ENCODE measurements at places on chromosomes 6 and 20.

GRCh38 chr6:137683916-137684315, 183.1 kb upstream of the TNFAIP3 start:
- no peak for DNase-seq

DNA sequence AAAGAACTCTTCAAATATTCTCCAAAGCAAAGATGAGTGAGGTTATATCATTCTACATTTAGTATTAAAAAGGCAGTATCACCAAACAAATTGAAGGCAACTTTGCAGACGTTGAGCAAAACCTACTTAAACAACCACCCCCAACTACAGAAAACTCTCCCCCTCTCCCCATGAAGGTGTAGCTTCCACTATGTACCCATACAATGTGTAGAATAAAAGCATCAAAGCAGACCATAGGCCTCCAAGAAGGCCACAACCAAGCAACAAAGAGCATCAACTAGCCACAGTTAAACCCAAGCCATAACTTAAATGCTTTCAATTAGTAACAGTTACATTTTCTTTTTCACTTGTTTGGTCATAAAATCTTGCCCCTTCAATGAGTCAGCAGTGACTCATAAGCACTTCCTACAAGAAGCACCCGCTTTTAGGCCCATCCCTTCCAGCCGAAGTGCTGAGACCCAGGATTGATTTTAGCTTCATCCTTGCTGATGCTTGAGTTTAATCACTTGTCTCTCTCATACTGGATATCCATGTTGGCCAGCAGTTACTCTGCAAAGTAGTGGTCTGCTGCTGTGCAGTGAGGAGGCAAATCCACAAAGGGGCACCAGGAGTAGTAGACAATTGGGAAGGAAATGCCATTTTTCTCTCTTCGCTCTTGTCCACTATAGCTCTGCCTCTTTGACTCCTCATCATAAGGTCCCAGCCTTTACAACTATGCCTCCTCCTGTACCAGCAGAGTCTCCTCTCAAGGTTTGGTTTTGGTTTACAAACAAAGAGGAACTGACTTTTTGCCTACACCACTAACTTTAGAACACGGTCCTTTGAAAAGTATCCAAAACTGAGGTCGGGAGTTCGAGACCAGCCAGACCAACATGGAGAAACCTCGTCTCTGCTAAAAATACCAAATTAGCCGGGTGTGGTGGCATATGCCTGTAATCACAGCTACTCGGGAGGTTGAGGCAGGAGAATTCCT, 8.4 kb upstream of the NUP153 start:
- no peak for DNase-seq

- DNase-seq = no peak
Measured at GRCh38 chr6:96116674-96117073, 100.9 kb downstream of the FUT9 start.

DNA sequence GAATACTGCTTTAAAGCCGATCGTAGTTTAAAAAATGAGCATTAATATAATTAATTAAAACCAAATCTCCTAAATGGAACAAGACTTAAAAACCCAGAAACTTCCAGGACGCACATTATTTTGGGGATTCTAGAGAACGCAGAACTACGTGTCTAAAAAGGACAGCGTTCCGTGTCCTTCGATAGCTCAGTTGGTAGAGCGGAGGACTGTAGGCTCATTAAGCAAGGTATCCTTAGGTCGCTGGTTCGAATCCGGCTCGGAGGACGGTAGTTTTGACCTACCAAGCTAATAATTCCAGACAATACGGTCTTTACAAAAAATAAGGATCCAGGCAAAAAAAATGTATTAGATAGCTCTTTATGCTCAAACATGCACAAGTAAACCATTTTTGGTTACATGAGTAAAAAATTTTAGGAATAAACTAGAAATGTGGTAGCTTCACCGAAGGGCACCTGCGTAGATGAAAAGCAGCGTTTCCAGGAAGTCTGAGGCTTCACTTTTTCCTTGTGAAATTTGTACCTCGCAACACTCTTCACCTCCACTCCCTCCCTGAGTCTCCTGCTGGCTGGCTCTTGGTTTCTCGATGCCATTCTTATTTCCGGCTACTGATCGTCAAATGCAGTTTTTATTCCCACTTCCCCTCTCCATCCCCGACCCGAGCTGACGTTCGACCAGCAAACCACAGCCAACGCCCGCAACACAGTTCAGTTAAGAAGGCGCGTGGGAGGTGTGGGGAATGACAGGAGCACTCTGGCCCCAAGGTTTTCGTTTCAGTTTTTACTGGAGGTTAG, 19.6 kb upstream of the ABT1 start:
- no peak for DNase-seq

DNA sequence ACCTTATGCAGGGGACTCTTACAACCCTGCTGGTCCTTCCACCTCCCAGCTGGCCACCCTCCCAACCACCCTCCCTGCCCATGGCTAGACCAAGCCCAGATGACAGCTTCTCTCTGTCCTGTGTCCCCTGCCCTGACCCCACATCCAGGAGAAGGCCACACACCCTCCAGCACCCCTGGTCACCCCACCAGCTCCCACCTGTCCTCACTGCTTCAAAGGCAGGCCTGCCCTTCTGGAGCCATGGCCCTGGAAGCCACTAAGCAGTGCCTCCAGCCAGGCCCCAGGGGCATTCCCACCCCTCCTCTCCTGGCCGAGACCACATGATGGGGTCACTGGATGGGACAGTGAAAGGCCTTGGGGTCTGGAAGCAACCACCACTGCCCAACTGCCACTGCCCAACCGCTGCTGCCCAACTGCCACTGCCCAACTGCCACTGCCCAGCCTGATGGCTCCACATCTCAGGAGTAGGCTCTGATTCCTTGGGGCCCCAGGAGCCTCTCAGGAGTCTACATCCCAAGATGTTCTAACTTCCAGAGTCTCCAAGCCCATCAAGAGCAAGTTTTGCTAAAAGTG, 30.5 kb downstream of the UBD start:
- DNase-seq = no peak

DNA sequence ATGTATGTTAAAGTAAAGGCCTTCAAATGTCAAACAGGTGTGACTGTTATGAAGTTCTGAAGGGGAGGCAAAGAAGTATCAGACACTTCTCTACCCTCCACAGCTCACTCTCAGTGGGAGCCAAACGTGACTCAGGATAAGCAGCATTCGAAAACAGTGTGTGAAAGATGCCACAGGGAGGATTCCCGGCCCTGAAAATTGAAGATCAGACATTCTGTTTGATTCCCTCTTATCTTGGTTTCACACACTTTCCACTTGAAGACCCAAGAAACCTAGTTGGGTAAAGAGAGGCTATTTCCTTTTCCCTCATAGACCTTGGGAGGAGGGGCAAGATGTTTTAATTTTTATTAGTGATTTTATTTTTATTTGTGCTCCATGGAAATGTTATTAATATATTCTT, 164.2 kb upstream of the SUPT3H start:
- DNase-seq = no peak

DNA sequence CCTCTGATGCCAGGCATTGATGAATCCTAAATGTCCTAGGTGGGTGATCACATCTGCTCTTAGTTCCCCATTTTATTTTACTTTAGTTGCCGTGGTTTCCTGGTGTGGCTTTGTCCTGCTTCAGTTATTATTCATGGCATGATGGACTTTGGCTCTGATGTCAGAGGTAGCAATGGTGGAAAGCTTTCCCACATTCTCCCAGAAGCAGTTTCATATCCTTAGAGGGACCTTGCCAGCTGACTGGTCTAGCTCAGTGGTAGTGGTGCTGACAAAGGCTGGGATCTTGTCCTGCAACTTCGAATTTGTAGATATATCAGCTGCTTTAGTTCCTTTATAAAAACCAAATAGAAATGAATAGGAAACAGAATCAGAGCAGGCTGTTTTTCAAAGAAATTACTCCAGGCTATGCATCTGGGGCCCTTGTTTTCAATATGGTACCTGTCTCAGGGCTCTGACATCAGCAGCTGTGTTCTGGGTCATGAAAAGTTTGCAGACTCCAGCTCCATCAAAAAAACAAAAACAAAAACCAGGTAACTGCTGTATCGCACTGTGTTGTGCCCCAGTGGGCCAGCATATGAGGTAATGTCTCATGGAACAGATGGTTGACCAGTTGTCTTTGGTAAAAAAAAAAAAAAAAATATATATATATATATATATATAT, 133.7 kb downstream of the PLCB4 start:
- no peak for DNase-seq

GRCh38 chr6:161837854-161838253, 564.0 kb upstream of the AGPAT4 start:
- DNase-seq = no peak

DNA sequence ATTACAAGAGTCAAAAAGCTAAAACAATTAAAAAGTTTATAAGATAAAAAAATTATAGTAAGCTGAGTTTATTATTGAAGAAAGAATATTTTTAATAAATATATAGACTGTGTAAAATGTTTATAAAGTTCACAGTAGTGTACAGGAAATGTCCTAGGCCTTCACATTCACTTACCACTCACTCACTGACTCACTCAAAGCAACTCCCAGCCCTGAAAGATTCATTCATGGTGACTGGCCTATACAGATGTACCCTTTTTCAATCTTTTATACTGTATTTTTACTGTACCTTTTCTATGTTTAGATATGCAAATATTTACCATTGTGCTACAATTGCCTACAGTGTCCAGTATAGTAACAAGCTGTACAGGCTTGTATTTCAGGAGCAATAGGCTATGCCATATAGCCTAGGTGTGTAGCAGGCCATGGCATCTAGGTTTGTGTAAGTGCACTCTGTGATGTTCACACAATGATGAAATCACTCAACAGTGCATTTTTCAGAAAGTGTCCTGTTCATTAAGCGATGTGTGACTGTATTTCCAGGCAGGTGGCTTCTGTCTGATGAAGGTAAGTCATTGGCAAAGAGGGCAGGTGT, 130.2 kb downstream of the BTBD3 start:
- no peak for DNase-seq

DNA sequence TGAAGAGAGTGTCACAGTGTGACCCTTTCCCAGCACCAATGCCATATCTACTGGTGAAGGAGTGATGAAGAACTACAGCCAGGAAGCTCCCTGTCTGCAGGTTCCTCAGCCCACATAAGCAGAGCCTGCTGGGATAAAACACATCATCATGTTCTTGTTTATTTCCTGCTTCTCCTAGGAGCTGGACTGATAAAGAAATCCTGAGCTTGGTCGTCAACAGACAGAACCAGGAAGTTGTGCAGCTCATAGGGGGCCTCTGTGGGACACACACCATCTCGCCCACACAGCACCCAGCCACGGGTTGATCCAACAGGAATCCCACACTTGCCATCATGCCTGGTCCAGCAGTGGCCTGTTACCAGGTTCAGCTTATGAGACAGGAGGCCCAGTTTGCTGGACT, 2.8 kb upstream of the CSTL1 start:
- DNase-seq = no peak

- DNase-seq = no peak
Measured at GRCh38 chr6:137157601-137158000, 15.8 kb downstream of the IL22RA2 start.

DNA sequence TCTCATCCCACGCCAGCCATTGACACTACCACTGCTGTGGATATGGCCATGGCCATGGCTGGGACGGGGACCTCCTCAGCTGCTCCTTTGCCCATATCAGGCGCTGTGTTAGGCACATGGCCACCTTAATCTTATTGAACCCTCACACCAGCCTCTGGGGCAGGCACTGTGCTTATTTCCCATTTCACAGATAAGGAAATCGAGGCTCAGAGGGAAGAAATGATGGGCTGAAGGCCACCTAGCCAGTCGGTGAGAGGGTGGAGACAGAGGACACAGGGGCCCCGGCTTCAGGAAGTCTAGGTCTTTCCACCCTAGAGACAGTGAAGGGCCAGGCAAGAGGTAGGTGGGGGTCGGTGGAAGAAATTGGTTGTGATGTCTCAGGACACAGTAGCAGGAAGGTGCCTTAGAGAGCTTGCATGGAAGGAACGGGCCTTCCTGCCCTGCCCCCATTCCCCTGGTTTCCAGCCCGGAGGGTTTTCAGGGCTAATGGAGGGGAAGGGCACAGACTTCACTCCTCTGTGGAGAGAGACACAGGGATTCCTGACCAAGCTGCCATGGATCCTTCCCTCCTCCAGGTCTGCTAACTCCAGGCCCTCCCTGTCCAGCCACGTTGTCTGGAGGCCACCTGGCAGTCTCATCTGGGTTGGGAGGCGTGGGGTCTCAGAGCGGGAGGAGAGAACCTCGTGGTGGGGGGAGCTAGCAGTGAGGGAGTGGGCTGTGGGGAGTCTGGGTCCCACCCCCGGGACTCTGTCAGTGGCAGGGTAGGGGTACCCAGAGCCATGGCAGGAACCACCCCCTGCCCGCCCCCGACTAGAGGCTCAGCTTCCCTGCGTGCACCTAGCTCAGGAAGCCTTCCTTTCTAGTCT, 120.4 kb downstream of the VEGFA start:
- no peak for DNase-seq

DNA sequence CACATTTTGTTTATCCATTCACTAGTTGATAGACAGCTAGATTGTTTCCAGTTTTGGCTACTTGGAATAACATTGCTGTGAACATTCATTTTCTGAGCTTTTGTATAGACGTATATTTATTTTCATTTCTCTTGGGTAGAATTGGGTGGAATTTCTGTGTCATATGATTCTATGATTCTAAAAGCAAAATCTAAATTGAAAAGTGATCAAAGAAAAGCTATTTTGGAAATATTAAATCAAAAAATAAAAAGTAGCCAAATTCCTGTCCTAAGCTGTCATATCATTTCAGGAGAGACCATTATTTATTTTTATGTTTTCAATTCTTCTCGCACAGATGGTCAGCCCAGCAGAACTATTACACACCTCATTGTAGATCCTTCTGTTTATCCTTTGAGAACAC, 229.2 kb downstream of the COL12A1 start:
- DNase-seq = no peak

GRCh38 chr20:25399037-25399430, 8.4 kb upstream of the ABHD12 start:
- DNase-seq = peak; percentile 72

DNA sequence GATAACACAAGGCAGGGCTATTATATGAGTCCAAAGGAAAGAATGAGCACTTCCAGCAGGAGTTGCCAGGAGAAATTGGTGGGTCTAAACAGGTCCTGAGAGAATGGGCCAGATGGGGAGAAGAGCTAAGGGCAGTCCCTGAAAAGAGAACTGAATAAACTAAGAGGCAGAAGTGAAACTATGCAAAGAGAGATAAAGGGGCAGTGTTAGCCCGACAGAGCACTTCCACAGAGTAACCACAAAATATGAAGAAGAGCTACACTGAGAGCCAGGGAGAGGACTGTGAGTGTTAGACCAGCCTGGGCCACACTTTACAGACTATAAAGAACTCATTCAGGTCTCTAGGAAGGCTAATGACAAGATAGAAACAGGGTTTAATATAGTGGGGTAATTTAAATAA, 43.8 kb downstream of the RALGAPA2 start:
- DNase-seq = no peak

- no peak for DNase-seq
Measured at GRCh38 chr6:54860132-54860531, 13.6 kb downstream of the FAM83B start.
